ENCODE measurements at places on chromosomes 11 and 22. TPM values are rescaled to one million over a fixed set of nuclear protein-coding genes. Genes with fewer than 3 reads are reported as not detected.

OR5W2 gene
- not detected for total RNA-seq

CXCR5 gene
- not detected for total RNA-seq

TRIM48 gene
- total RNA-seq: not detected

TUB gene
- 53.4 TPM for total RNA-seq

PANX3 gene
- total RNA-seq: not detected

CEP126 gene
- total RNA-seq: 3.2 TPM

PKDREJ gene
- not detected for total RNA-seq

DDI1 gene
- total RNA-seq: not detected

PIK3C2A gene
- 71.3 TPM for total RNA-seq

CCDC15 gene
- 2.8 TPM for total RNA-seq

KRTAP5-3 gene
- total RNA-seq: not detected

FAM89B gene
- total RNA-seq: 57.6 TPM

PDXP gene
- total RNA-seq: 16.5 TPM

APOBEC3G gene
- total RNA-seq: 6.7 TPM

Measured in mesothelial cell of epicardium (in vitro differentiated cells).